ENCODE measurements at places on chromosomes 1 and 21.

- DNase-seq: no peak
Measured at GRCh38 chr1:1989102-1989542, 14.5 kb downstream of the CFAP74 start.

- DNase-seq: no peak
Measured at GRCh38 chr21:43211072-43211759, 42.4 kb downstream of the CRYAA start.

GRCh38 chr1:160978510-160978927, 23.9 kb upstream of the ITLN2 start:
- no peak for DNase-seq

DNA sequence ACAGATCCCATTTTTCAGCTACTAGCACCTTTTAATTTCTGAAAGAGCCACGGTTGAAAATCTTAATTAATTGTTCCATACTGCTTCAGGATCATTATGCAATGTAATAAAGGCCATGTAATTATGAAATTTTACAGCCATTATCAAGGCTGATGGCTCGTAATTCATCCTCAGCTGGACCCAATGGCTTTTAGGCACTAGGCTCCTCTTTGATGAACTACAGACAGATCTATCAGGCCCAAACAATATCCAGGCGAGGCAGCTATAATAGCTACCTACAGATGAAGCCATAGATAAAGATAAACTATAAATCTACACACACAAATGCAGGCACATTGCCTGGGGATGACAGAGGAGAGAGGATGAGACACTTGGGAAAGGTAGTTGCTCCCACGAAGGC, 110.5 kb upstream of the USH2A start:
- no peak for DNase-seq

Measured in CD4-positive, alpha-beta T cell treated with Interleukin-10 for 1 hour (primary cell).